ENCODE measurements at places on chromosomes 1 and 21.

DNA sequence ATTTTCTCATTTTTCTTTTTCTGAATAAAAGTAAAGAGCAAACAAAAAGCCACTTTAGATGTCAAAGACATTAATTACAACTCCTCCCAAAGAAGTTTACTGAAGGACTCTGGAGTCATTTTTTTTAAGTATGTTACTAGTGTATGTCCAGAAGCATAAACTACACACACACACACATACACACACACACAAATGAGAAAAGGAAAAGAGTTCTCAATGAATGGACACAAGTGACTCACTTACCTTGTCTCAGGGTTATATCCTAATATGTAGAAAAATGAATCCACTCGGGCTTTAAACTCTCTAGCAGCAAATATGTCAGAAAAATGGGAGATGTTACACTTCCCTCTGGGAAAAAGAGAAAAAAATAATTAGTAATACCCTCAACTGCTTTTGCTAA is 223.1 kb downstream of the SLC45A1 start:
- DNase-seq = no peak

GRCh38 chr1:20787840-20788795 is 1.0 kb upstream of the HP1BP3 start:
- no peak for DNase-seq

DNA sequence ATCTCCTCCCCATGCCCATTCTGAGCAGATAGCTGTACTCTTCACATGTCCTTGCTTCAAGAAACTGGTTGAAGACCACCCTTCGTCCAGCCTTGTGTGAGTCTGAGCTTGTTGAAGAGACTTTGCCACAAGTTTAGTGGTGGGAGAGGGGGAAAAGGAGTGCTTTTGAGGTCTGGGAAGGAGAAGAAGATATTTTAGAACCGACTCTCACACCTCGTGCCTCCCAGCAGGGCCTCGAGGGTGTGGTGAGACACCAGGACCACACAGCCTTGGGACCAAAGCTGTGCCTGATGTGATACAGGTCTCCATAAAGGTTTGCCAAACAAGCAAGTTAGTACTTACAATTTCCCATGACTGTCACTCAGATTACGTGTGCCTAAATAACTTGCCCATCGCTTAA is 201.8 kb downstream of the DYRK1A start:
- no peak for DNase-seq

- DNase-seq = no peak
Measured at GRCh38 chr1:226526801-226527595, 21.6 kb upstream of the STUM start.

- DNase-seq = no peak
Measured at GRCh38 chr21:37490084-37490483, 123.5 kb downstream of the DYRK1A start.

DNA sequence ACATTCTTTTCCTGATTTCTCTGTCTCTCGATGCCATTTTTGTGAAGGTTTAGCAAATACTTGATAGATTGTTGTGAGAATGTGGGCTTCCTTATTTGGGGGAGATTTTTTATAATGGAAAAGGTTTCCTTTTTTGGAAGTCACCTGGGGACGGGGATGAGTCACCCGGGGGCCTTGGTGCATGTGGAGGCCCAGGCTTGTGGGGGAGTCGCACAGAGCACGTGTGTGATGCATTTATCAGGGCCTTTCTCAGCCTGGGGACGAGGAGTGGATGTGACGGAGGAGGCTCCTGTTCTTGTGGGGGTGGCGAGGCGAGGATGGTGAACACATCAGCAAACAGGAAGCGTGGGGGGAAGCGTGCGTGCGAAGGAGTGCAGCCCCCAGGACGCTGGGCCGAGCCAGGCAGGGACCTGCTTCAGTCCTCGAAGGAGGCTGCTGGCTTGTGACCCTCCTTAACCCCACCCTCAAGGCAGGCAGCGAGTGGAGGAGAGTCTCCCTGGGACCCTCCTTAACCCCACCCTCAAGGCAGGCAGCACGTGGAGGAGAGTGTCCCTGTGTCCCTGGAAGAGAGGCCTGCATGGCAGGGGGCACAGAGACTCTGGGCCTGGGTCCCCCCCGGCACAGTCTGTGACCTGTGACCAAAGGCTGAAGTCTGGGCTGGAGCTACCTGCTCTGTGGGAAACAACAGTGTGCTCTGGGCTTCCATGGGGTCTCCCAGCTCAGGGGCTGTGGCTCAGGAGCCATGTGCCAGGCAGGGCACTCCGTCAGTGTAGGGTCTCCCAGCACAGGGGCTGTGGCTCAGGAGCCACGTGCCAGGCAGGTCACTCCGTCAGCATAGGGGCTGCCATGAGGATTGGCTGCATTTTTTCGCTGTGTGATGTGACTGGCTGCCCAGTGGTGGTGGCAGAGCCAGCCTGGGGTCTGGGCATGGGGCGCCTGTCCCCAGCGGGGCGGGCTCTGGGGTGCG is 57.2 kb downstream of the AGPAT3 start:
- peak; percentile 23 for DNase-seq

DNA sequence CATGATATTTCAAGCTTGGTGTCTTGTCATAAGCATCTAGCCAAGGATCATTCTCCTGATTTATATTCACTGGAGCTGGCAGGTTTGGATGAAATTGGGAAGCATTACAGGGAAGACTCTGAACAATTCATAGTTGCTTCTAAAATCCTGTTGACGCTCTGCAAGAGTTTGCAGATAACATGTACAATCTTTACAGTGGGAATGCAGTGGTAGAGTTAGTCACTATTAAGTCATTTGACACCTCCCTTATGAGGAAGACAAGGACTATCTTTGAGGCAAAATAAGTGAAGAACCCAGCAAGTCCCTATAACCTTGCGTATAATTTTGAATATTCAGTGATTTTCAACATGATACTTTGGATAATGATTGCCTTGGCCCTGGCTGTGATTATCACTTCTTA is 45.3 kb upstream of the CRB1 start:
- DNase-seq = no peak

DNA sequence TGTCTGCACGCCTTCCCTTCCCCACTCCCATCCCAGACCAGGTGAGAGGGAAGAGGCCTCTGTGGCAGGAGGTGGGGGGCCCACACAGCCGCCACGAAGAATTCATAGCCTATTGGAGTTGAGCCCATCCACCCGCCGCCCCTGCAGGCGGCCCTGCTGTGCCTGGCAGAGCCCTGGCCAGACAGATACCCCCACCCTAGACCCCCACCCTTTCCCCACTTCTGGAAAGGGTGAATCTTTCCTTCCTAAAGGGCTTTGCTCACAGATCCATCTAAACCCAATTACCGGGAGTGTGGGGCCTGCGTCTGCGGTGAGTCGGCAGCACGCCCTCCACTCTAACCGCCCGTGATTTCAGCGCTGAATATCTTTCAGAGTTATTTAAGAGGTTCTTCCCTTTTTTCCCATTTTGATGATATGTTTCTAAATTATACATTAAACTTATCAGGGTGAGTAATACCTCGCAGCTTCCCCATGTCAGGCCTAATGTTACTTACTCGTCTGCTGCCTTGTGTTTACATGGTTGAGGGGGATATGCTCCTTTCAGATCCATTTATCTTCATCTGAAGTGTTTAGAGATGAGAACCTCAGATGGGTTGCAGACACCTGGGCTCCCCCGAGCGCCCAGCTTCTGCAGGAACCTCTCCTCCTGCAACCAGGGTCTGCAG is 183.9 kb upstream of the VAMP3 start:
- no peak for DNase-seq

DNA sequence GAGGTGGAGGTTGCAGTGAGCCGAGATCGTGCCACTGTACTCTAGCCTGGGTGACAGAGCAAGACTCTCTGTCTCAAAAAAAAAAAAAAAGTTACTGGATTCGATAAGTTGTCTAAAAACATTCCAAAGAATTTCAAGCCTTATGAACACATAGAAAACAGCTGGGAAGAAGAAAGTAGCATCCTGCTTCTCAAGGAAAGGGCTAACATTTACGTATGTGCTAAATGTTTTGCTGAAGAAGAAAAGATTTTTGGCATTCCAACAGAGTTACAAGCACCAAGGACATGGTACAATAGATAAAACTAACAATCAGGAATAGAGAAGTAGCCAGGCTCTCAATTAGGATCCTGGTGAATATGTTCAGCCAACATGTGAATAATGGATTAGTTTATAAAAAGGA is 69.8 kb downstream of the HFM1 start:
- no peak for DNase-seq

DNA sequence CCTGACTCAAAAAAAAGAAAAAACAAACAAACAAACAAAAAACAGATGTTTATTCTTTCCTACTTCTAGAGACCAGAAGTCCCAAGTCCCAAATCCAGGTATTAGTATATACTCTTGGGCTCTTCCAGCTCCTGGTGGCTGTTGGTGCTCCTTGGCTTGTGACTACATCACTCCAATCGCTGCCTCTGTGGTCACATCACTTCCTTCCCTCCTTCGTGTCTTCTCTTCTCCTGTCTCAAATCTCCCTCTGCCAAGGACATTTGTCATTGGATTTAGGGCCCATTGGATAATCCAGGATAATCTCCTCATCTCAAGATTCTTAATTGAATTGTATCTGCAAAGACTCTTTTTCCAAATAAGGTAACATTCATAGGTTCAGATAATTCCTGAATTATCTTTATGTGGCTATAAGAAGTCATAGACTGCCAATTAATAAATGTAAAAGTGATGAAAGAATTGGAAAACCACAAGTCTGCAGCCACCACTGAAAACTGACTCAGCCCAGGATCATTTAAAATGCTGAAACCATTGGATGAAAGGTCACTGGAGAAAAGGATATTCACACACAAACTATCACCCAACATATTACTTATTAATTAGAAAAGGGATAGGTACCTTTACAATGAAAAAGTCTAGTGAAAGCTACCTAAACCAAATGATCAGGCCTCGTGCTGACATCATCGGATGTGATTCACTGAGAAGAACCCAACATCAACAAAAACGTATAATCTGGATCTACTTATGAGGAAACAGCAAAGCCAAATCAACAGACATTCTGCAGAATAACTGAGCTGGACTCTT is 67.1 kb downstream of the ZNF281 start:
- no peak for DNase-seq

DNA sequence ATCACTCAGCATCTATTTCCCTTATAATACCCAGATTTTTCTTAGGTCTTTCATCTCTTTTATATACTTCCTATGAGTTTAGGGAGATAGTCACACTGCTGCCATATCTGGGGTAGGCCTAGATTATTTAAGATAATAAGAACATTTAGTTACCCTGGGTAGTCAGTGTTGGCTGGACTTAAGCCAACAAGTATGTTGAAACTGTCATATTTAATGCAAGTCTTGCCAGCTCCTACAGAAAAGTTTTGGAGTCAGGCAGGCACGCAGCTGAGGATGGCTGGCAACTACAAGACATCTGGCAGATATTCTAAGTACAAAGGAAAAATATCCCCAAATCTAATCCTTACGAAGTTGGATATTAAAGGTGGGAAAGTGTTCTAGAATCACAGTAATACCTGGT is 19.2 kb upstream of the DEPDC1 start:
- DNase-seq = no peak

DNA sequence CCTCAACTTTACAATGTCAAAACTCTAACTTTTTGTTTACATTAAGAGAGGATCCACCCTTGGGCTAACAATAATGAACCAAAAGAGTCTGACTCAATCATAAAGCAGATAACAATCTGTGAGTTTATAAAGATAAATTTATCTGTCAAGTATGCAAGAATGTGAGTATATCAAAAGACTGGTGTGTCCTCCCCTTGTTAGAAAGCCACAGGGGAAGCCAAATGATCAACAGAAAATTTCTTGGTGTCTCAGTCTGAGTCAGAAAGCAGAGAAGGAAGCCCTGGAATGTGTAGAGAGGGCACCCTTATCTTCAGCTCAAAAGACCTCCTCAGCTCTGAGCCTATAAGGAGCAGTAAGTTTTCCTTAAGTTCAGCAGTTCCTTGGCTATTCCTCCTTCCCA is 13.9 kb upstream of the PDIK1L start:
- DNase-seq = no peak

DNA sequence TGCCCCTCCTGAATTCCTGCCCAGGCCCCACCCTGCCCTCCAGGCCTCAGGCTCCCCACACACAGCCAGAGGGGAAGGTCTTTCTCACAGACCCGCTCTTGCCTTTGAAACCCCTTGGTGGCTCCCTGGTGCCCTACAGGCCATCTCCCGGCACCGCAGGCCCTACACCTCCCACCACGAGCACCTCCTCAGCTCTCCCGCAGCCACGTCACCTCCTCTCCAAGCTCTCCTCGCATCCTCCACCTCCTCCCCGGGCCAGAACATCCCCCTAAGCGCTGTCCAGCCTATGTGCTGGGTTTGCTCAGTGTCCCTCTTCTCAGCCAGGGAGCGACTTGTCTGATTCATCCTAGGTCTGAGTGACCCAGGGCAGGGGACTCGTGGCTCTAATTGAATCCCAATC is 66.4 kb downstream of the DMRTB1 start:
- DNase-seq = no peak

- no peak for DNase-seq
Measured at GRCh38 chr1:230091473-230092231, 24.6 kb downstream of the GALNT2 start.

DNA sequence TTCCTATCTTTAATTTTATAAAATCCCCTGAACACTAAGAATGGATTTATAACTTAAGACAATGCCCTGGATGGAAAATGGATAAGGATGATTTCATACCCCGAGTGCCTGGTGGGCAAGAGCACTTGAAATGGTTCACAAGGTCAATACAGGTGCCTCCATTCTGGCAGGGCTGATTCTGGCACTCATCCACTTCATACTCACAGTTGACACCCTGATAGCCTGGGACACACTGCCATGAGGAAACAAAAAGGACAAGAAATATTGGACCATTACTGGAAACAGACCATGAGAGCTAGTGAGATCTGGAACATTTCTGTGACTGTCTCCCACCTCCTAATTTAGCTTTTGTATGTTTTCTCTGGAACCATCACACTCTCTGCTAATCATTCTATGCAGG is 39.1 kb upstream of the ADAM30 start:
- no peak for DNase-seq

GRCh38 chr1:119924948-119925898 is 28.9 kb upstream of the ADAM30 start:
- DNase-seq = no peak

GRCh38 chr1:55046871-55047270 is 7.5 kb downstream of the PCSK9 start:
- DNase-seq = no peak

- DNase-seq = no peak
Measured at GRCh38 chr1:245493029-245493428, 338.2 kb downstream of the KIF26B start.

All from stimulated activated CD8-positive, alpha-beta memory T cell treated with anti-CD3 and anti-CD28 coated beads, Interleukin-4, amount 100 ng/mL, for 1 hour (primary cell).